Naive thymus-derived CD4-positive, alpha-beta T cell (primary cell): ENCODE measurements at places on chromosomes 3 and 15. TPM values are rescaled to one million over a fixed set of nuclear protein-coding genes. Genes with fewer than 3 reads are reported as not detected.

Gene SI
- total RNA-seq, result not detected

Gene CKMT1B
- total RNA-seq, result not detected

Gene RASGRP1
- 171 and 182 TPM in 2 replicates for total RNA-seq

Gene PRTG
- not detected for total RNA-seq

Gene ANAPC13
- 36.7 TPM for total RNA-seq

Gene OR5H6
- total RNA-seq, result not detected

Gene TGM4
- total RNA-seq, result not detected

DNA sequence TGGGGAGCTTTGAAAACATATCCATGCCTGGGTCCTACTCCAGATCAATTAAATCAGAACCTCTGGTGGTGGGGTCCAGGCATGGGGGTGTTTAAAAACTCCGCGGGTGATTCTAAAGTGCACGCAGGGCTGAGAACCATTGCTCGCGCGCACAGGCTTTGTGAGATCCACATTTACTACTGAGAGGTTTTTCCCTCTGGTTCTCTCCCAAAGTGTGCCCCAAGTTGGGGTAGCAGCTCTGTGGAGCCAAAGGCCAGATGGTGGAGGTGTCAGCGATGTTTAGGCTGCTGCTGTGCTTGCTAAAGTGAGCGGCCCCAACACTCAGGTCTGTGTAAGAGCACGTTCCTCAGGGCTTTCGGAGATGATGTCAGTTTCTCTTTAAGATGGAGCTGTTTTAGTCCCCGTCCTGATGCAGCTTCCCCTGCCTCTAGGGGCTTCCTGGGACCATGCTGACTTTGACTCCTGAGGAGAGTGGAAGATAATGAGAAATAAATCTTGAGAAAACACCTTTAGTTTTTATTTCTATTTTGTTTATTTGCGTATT, 13.4 kb upstream of the MAGEF1 start:
- DNase-seq, result no peak

GRCh38 chr3:52193065-52193464, 4.9 kb upstream of the ALAS1 start:
- DNase-seq, result no peak

- no peak for DNase-seq
Observed at GRCh38 chr3:158709666-158710083, 22.6 kb downstream of the RARRES1 start.

- DNase-seq, result no peak
Observed at GRCh38 chr3:184077881-184078280, 19.0 kb upstream of the HTR3E start.
